ENCODE measurements at places on chromosomes 6 and 20.

- no peak for DNase-seq
Observed at GRCh38 chr20:6993011-6993410, 225.5 kb downstream of the BMP2 start.

- DNase-seq = no peak
Observed at GRCh38 chr6:45136495-45136894, 191.6 kb upstream of the RUNX2 start.

- DNase-seq = no peak
Observed at GRCh38 chr6:117359581-117359980, 66.2 kb downstream of the ROS1 start.

DNA sequence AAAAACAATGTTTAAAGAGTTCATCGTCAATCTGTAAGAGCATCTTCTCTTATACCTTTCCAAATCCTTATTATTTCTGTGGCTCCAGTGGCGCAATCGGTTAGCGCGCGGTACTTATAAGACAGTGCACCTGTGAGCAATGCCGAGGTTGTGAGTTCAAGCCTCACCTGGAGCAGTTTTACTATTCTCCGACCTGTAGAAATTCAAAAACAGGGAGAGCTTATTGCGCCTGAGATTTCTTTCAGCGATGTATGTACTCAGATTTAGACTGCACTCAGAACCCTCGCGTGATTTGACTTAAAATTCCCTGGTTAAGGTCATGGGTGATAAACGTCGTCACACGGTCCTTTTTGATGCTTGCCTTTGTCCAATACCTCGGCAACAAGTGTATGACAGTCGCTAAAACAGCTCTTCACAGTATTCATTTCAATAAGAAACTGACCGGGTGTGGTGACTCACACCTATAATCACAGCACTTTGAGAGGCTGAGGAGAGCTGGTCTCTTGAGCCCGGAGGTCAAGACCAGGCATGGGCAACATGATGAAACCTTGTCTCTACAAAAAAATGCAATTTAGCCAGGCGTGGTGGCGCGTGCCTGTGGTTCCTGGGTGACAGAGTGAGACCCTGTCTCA lies 11.9 kb downstream of the GPX5 start:
- DNase-seq = peak; percentile 21

- DNase-seq = no peak
Observed at GRCh38 chr6:169789146-169789943, 37.9 kb downstream of the ERMARD start.

DNA sequence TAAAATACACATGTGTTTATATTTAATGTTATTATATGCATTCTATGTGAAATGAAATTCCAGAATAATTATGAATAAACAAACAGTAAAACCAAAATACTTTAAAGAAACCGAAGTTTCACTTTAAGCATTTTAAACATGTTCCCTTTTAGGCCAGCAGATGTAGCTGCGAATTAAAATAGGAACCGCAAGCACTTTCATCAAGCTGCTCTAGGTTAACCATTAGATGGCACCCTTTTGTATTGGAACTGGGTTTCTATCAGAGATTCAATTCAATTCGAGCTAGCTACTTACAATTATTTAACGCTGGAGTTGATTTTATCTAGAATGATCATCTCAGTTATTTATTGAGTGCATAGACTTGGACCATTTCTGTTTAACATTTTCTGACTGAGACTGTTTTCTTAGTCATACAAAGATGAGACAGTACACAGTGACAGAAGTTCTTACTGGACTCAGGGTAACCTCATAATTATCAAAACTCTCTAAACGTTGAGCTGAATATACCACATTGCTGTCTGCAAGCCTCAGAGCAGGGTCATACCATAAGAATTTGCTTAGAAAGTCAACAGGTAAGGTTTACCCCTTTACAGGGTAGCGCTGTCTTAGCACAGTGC lies 8.5 kb downstream of the TMEM242 start:
- no peak for DNase-seq

DNA sequence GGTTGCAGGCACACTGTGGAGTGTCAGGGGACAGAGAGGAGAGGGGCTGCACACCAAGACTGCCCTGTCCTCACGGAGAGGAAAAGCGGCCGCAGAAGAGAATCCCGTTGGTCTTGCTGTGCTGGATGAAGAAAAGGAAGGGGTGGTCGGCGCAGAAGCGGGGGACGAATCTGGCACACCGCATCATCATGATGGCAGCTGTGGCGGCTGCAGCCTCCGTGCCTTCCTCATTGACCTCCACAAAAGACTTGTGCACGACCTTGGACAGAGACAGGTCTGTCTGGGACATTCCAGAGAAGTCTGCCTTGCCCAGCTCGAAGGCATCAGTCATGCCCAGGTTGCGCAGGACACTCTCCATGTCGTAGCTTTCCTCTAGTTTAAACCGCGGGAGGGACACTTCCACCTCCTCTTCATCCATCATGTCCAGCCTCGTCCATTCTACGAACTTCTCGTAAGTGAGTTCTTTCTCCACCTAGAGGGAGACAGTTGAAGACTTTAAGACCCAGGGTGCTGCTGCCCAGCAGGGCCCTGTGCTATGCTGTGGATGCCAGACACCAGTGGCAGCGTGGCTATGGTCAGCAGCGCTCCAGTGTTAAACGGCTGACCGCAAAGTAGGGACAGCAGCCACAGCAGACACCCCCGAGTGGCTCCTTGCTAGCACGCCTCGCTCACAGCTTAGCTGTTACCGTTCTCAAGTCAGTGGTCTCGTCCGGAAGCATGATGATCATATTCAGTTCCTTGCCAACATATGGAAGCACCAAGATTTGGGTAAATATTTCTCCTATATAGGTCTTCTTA lies 22.9 kb downstream of the SERPINB6 start:
- no peak for DNase-seq

DNA sequence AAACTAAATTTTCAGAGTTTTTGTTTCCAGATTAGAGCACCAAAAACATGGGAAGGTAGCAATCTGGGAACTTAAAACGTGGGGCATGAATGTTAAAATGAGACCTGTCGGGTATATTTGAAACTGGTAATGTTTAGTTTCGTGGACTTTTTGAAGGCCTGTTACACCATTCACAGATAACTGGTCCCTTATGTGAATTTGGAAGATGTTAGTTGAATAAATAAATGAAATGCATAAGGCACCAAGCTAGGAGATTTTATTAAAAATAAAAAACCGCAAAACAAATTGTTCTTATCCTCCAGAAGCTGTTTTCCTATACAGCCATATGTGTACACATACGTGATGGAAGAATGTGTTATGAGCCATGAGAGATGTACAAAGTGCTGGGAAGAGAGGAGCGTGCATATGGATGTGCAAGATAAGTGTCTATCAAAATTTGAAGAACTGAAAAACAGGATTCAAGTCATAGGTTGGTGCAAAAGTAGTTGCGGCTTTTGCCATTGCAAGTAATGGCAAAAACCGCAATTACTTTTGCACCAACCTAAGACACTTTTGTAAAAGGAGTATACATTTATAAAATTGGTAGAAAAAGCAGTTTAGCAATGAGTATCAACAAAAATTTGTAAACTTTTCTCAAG lies 700 bp upstream of the MCUR1 start:
- DNase-seq = no peak

DNA sequence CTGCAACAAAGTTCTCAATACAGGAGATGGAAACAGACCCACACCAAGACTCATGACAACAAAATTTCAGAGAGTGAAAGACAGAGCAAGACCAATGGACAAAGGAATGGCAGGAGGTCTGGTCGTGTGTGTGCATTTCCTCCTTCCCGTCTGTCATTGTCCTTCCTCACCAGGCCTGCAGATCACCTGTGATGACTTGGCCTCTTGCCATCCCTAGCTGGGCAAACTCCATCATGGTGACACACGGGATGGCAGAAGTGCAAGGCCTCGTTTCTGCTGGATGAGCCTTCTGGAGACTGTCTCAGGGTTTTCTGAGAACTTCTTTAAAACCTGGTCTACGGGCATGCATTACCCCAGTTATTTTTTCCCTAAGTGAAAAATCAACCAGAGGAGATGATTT lies 49.2 kb downstream of the RPP21 start:
- no peak for DNase-seq

DNA sequence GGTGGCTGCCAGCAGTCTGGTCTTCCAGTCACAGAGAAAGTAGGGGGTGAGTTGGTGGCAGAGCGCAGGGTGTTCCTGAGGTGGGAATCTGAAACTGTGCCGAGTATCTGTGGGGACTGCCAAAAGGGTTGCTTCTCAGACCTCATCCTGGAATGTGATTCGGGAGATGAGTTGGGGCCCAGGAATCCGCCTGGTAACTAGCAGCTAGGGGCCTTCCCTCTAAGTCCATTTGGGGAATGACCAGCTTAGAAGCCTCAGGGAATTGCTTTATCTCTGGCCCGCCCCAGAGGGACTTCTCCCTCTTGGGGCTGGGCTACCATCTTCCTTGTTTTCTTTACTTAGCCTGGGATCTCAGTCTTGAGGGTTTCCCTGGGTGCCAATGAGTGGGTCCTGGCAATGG lies 49.6 kb downstream of the MOCS1 start:
- DNase-seq = no peak

All from GM06990 (cell line).